Epithelial cell of proximal tubule (primary cell): ENCODE measurements at places on chromosomes 3 and 15. TPM values are rescaled to one million over a fixed set of nuclear protein-coding genes. Genes with fewer than 3 reads are reported as not detected.

Gene EPHA3
- 0.06 TPM in 1 of 2 replicates, not detected in the other for total RNA-seq

Gene PPP1R14D
- total RNA-seq: not detected in 2 replicates

Gene CCNDBP1
- 39.8 and 54.5 TPM in 2 replicates for total RNA-seq

Gene PRSS50
- not detected in 2 replicates for total RNA-seq

Gene ABHD2
- total RNA-seq: 32.9 and 45.9 TPM in 2 replicates

Gene NRG4
- total RNA-seq: not detected in 2 replicates

Gene ADAMTSL3
- 0.58 and 0.65 TPM in 2 replicates for total RNA-seq
